ENCODE measurements at places on chromosomes 1 and 21. TPM values are rescaled to one million over a fixed set of nuclear protein-coding genes. Genes with fewer than 3 reads are reported as not detected.

DNA sequence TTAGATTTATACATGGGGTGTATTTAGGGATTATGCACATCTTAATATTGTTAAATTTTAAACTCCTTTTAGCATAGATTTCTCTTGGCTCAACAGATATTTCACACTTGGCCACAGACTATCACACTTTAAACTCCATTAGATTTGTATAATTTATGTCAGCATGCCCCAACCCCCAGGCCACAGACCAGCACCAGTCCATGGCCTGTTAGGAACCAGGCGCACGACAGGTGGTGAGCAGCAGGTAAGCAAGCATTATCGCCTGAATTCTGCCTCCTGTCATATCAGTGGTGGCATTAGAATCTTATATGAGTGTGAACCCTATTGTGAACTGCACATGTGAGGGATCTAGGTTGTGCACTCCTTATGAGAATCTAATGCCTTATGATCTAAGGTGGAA, 34.8 kb downstream of the SUCO start:
- no peak for DNase-seq

- DNase-seq, result no peak
Observed at GRCh38 chr1:207841901-207842300, 69.0 kb downstream of the CD34 start.

GRCh38 chr1:226702318-226702956, 36.6 kb downstream of the ITPKB start:
- DNase-seq, result peak; percentile 88

DNA sequence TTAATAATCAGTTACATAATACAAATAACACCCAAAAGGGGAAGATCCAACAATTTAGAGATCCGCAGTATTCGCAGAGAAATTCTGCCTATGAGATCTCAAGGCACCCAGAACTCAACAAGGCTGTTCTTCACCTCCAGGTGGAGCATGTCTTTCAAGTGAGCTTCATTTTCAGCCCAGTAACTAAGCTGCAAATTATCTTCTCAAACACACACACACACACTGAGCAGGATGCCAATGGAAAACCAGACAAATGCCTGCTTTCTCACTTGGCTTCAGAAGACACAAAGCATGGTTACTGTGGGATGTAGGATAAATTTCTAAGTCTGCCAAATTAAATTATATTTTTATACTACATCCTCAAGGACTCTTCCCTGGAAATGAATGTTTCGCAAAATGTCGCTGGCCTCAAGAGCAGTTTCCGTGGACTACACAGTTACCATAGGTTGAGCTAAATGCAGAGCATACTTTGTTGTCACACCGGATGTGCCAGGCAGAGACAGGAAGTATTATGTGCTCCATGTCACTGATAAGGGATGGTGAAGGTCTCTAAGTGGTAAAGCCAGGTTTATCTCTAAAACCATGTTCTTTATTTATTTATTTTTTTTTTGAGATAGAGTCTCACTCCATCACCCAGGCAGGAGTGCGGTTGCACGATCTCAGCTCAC, 30.3 kb downstream of the UBR4 start:
- peak; percentile 41 for DNase-seq

The HMCN1 gene
- polyA plus RNA-seq, result 4.6 TPM

DNA sequence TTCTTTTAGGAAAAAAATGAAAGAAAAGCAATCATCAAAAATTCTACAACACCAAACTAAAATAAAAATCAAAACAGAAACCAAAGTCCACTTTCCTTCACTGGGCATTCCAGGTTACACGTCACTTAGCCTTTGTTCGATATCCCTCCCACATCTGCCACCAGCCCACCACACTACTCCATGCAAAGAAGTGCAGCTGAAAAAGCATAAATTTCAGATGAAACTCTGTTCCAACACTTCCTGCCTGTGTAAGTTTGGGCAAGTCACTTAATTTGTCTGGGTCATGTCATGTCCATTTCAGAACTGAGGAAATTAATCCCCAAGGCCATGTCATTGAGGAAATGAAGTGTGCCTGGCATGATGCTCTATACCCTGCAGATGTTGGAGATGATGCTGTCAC, 354.3 kb upstream of the USP24 start:
- DNase-seq, result no peak

- no peak for DNase-seq
Observed at GRCh38 chr1:64482720-64483119, 12.8 kb downstream of the CACHD1 start.

The CFAP74 gene
- not detected for polyA plus RNA-seq

The RAVER2 gene
- 3.4 TPM for polyA plus RNA-seq

- DNase-seq, result no peak
Observed at GRCh38 chr1:84740050-84740714, 49.9 kb upstream of the SSX2IP start.

The HSF2BP gene
- 0.63 TPM for polyA plus RNA-seq

- DNase-seq, result peak; percentile 87
Observed at GRCh38 chr1:230163205-230163604, 96.2 kb downstream of the GALNT2 start.

DNA sequence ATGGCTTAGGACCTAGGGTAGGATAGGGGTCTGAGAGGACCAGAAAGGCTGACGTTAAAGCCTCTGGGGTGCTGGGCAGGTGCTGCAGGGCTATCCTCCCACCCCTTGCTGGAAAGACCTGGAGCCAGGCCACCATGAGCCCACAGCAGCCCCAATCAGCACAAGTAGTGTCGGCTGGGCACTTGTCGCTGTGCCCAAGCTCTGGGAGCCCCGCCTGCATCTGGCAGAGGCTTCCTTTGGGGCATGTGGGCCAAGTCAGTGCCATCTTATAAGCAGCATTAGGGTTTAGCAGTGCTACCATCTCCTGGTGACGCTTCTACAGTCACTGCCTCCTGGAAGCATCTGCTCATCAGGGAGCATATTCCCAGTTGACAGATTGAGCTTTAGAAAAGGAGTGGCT, 31.3 kb downstream of the MAN1C1 start:
- no peak for DNase-seq

The TRABD2B gene
- polyA plus RNA-seq, result not detected

The NECTIN4 gene
- polyA plus RNA-seq, result 0.13 TPM

The SLC5A9 gene
- not detected for polyA plus RNA-seq

DNA sequence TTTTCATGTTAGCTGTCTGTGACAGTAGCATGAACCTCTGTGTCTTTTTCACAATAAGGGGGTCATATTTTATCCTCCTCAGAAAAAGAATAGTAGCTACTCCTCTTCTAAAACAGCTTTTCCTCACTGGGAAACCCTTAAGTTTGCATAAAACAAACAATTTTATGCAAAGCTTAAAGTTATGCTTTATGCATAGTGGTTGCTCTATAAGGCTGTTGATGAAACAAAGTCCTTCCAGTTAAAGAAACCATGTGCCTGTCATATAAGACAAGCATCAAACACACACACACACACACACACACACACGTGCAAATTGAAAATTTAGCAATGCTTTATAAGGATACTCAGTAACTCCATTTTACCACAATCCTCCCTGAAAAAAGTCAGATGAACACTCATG, 107.0 kb downstream of the CHD1L start:
- DNase-seq, result no peak

DNA sequence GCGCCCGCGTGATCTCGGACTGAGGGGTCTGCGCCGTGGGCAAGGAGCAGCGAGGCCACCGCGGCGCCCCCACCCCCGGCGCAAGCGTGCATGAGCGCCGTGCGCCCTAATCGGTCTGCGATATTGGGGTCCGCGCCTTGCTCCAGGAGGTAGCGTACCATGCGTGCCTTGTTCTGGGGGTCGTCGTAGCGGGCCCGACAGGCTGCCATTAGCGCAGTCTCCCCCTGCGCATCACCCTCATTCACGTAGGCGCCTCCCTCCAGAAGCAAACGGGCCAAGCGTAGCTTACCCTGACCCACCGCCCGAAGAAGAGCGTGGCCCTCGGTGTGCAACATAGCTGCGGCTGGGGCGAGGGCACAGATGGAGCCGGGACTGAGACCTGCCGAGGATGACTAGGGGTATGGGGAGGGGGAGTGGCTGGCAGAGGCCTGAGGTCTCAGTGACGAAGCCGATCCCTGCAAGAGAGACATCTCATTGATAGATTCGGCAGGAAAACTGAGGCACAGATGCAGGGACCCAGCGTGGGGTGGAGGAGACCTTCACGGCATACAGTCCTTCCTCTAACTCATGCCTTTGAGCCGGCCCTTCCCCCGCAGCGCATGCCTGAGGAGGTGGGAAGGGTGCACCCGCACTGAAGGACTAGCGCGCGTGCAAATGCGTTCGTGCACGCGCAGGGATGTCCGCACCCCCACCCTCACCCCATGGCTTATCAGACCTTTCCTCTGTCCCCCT, 2.8 kb downstream of the ANKRD34A start:
- DNase-seq, result no peak

The RORC gene
- polyA plus RNA-seq, result not detected

DNA sequence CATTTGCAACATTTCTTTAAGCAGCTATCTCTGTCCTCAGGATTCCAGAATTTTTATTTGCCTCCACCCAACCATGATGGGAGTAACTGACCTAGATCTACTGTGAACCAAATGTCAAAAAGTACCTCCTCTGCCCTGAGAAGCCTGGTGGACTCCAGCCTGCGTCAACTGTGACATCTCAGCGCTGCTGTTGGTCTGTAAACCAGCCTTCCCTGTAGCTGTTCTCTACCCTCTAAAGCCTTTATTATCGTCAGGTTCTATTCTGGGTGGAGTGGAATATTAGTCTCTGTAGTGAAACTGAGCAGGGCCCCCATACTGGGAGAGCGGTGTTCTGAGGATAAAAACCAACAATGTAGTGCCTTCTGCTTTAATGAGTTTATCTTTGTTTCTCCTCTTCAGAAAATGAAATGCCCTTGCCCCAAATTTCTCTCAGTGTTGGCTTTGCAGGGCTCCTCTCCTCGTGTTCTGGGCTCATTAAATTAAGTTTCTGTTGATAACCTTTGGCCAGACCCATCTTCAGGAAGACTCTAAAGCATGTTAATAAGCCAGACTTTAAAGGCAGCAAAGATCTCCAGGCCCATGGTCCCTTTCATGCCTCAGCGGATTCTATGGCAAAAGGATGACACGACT, 223.1 kb upstream of the PLXNA2 start:
- DNase-seq, result no peak

GRCh38 chr1:33211972-33212371, 30.1 kb upstream of the TRIM62 start:
- no peak for DNase-seq

Measured in IMR-90 (cell line).